ENCODE measurements at places on chromosomes 5 and 9.

- no peak for DNase-seq
These were observed 184.8 kb upstream of the RASEF start for GRCh38 chr9:83247732-83248131.

GRCh38 chr5:160493806-160494338 is 72.2 kb downstream of the PTTG1 start:
- DNase-seq: no peak

DNA sequence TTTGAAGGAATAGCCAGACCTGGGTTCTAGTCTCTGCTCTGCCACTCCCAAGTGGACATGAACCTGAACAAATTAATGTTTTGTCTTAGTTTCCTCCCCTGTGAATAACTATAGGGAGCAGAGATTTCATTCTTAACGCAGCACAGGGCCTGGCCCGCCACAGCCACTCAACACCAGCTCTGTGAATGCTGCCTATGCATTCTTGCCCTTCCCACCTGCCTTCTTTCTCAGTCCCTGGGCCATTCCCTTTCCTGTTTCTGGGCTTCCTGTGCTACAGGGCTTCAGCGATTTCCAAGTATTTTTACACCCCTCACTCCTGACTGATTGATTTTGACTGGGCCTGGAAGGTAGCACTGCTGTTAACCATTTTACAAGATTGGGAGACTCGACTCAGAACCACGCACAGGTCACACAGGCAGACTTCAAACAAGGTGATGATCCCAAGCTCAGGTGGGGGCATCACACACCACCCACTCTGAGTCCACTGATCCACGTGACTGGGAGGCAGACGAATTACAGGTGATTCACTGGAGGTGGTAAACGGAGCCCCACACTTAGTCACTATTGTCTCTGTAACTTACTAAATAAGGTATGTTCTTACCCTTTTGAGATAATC is 21.4 kb downstream of the PTPN3 start:
- DNase-seq: no peak

GRCh38 chr5:6081727-6082210 is 296.6 kb downstream of the MED10 start:
- DNase-seq: no peak

- no peak for DNase-seq
These were observed 20.3 kb upstream of the GRAMD2B start for GRCh38 chr5:126402621-126403555.

DNA sequence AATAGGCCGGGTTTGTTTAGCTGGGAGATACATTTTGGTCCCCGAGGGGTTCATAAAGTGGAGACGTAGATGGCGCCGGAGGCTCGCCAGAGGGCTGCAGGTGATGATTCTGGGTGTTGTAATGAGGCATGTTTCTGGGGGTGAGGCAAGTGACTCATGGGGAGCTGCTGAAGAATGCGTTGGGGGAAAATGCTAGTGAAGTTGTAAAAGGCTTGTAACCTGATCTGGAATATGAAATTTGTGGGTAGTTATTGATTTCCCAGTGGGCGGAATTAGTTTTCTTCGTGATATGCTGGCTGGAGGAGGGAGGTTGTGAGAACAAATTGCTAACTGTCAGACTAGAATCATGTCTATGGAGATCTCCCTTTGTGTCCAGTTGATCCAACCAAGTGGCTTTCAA is 158.3 kb downstream of the DOCK2 start:
- no peak for DNase-seq

GRCh38 chr5:2892466-2893000 is 141.1 kb upstream of the IRX2 start:
- DNase-seq: no peak

GRCh38 chr5:132487841-132488555 is 2.6 kb downstream of the IRF1 start:
- DNase-seq: no peak

DNA sequence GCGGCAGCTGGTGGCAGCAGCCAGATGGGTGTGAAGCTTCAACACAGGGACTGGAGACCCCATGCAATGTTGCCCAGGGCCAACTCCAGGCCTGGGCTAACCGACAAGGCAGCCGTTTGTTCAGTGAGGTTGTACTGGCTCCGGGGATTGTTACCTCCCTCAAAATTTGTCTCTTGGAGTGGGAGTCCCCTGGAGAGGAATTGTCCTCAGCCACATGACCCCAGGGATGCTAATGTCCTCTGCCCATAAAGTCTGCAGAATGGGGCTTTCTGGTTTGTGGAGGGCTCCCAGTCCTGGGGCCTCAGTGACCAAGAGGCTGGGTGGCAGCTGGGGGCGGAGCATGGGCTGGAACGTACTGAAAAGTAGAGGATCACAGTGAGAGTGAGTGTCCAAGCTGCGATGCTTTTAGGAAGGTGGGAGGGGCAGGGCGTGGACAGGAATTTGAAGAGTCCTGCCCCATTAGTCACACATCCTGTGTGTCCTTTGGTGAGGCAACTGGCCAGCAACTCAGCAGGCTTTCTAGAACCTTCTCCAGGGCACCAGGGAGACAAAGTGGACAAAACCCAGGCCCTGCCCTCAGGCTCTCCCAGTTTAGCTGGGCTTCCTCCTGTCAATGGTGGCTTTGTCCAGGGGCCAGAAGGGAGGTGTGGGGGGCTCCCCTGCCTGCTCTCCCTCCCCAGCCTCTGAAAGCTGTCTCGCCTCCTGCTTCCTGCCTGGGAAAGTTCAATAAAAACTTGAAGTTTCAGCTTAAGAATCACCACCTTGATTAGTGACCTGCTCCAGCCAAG is 114.0 kb downstream of the NSG2 start:
- DNase-seq: no peak

GRCh38 chr5:172792701-172793570 is 21.9 kb upstream of the DUSP1 start:
- DNase-seq: no peak

DNA sequence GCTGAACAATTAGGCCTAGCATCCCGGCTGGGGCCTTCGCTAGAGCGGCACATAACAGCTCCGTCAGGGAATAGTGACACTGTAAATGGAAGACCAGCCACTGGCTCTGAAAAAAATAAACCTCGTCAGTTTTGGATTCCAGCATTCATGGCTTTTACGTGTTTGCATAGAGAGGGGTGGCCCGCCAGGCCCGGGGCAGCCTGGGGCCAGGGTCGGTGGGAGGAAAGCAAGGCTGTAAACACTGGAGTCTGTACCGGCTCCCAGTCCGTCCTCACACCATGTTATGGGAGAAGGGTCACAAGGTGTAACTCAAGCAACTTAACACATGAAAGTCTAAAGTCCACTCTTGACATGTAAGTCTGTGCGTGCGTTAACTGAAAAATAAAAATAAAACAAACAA is 11.2 kb downstream of the CCNI2 start:
- no peak for DNase-seq

GRCh38 chr5:173909199-173909598 is 21.1 kb downstream of the CPEB4 start:
- no peak for DNase-seq

DNA sequence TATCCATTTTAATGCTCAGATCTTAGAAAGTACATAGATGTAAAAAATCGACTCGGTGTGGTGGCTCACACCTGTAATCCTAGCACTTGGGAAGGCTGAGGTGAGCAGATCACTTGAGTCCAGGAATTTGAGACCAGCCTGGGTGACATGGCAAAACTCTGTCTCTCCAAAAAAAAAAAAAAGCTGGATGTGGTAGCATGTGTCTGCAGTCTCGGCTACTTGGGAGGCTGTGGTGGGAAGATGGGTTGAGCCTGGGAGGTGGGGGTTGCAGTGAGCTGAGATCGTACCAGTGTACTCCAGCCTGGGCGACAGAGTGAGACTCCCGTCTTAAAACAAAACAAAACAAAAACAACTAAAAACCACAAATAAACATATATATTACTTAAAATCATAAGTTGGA is 61.4 kb downstream of the RASA1 start:
- DNase-seq: no peak

DNA sequence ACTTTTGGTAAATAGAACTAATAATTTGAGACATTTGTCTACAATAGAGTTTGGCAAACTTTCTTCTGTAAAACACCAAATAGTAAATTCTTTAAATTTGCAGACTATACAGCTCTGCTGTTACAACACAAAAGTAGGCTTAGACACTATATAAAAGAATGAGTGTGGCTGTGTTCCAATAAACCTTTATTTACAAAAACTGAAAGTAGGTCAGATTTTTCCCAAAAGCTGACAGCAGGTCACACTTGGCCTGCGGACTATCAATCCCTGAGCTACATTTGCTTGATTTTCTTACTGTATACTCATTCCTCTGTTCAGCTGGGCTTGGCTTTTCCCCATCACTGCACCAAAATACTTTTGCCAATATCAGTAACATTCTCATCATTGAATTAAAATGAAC is 189.4 kb downstream of the COMMD10 start:
- DNase-seq: no peak

DNA sequence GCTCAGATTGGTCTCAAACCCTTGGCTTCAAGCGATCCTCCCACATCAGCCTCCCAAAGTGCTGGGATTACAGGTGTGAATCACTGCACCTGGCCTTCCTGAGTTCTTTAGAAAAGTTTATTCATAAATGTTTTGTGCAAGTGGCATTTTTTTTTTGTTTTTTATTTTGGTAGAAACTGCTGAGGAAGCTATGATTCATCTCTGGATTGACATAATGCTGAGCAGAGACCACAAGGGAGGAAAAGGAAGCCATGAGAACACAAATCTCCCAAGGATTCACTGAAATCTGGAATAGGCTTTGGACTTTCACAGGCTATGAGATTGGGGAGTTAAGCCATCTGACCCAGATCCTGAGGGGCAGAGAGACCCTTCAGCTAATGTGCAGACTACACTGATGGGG is 3.4 kb upstream of the SLC46A2 start:
- DNase-seq: no peak

GRCh38 chr5:6686915-6687409 is 26.3 kb upstream of the TENT4A start:
- DNase-seq: no peak

DNA sequence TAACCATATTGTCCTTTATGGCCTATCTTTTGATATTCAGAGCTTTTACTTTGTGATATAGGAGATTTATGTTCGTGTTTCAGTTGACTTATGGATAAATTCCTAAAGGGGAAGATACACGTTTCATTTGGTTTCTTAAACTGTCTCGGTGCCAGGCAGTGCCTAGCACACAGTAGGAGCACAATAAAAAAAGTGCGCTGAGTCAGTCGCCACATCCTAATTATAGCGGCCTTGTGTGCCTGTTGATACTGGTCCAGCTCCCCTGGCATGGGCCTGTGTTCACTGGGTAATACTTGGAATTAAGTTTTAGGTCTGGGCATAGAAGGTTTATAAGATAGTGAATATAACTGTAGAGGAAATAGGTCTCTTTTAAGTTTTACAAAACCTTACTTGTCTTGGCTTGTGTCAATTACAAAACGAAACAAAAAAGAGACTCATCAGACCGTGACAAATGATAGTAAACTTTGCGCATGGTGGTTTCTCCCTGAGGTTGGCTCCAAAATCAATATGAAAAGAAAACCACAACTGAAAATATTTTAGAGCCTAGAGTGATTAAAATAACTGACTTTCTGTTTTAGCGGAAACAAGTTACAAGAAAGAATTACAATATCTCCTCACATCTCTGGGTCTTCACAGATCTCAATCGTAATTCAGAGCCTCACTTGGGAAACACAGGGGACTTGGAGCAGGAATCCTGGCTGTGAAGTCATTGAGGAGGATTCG is 84.8 kb downstream of the MVB12B start:
- DNase-seq: no peak

DNA sequence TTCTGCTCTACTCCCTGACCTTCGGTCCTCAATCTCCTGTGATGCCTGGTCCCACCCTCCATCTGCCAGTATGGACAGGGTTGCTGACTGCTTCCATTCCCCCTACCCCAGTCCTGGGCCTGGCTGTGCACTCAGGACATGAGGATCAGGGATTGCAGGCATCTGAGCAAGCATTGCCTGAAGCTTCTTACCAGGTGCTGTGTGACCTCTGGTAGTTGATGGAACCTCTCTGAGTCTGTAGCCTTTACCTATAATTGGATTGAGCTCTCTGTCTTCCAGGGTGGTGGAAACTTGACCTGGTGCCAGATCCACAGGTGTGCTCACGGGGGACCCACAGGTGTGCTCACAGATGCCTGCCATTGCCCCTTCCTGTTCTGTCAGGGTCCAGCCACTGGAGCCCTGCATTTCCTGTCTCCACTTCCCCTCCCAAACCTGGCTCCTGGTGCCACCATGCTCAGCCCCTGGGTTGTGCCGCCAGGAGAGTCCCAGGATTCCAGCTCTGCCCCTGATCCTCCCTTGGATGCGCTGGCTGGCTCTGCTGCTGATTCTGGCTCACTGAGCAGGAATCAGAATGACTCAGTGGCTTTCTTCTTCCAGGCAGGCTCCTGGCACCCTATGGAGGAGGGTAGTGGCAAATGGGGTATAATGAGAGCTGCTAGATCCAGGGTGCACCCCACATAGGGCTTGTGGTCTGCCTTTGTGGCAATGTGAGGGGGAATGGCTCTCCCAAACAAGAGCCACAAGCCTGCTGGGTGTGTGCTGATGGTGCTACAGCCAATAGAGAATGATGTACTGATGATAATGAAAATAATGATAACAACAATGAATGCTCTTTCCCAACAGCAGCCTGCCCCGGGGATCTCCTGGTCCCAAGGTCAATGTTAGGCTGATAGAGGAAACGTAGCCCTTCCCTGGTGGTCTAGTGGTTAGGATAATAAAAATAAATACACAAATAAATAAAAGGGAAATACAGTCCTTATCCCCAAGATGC is 35.2 kb upstream of the PSD2 start:
- DNase-seq: no peak

- DNase-seq: no peak
These were observed 24.0 kb upstream of the SLC44A1 start for GRCh38 chr9:105220451-105220850.

DNA sequence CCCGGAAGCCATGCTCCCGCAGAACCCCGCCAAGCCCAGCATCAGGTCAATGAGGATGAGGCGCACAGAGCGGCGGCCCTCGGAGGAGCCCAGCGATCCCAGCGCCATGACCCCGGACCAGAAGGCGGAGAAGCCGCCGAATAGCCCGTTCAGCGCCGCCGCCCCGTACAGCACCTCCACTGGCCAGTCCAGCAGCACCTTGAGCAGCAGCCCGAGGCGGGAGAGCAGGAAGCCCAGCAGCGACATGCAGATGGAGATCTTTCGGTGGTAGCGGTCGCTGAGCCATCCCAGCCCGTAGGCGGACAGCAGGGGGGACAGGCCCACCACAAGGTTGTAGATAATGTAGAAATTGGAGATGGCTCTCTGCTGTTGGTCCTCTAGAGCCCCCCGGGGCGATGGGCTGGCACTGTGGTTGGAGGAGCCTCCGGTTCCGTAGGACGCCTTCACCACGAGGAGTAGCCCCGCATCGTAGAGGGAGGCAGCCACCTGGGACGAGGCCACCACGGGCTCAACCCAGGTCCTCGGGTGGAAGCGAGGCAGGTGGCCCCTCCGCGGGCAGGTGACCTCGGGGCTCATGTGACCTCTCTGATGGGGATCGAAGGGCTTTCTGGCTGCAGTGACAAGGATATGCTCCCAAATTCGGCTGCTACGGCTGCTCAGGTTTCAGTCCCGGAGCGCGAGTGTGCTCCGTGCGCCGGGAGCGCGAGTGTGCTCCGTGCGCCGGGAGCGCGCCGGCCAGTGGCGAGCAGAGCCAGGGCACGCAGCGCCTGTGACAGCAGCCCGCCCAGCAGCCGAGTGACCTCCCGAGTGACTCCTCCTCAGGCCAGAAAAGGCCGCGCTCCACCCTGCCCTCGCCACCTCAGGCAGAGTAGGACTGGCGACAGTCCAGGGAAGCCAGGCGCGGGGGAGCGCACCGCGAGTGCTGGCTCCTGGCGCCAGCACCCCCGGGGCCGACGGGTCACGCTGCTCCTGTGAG is at the start of gene SLC46A2:
TSS of gene SLC46A2 (minus strand) at position 771 of the 976 bp plus-strand sequence. CDS start at position 576, 195 bp downstream.
- no peak for DNase-seq
